ENCODE measurements at places on chromosomes 13 and 19.
A peak's percentile ranks its signal among the peaks of the same experiment; 100 is the strongest.

- no peak for DNase-seq
These were observed 733.2 kb upstream of the KLHL1 start for GRCh38 chr13:70841240-70842061.

- no peak for DNase-seq
These were observed 20.6 kb upstream of the GTF3A start for GRCh38 chr13:27403727-27404385.

DNA sequence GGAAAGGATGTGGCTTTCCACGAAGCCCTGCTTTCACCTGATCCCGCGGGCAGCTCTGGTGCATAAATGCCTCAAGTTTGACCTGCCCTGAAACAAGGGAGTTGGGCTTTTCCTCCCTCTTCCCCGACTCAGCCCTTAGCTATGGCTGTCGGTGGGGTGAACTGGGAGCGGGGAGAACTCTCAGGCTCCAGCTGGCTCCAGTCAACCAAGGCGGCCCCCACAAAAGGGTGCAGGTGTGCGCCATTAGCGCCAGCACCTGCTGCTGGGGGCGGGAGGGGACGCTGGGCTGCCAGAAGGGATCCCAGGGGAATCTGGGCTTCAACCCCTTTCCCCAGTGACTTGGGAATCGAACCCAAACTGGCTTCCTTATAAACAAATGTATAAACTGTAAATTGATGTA lies 7.1 kb upstream of the DHRS12 start:
- DNase-seq, result no peak

DNA sequence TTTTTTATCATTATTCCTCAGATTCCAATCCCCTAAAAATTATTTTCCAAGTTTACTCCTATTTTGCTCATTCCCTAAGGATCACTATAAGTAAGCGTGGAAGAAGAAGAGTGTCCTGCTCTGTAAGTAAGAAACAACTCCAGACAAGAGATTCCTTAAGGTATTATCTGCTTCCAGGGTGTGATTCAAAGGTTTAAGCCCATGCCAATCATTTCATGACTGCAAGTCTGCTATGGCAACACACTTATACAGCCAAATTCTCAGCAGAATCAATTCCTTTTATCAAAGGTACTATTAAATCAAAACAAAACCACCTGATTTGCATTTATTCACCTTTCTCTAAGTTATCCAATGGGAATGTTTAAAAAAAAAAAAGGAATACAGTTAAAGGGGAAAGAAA lies 43.7 kb downstream of the FOXO1 start:
- no peak for DNase-seq

DNA sequence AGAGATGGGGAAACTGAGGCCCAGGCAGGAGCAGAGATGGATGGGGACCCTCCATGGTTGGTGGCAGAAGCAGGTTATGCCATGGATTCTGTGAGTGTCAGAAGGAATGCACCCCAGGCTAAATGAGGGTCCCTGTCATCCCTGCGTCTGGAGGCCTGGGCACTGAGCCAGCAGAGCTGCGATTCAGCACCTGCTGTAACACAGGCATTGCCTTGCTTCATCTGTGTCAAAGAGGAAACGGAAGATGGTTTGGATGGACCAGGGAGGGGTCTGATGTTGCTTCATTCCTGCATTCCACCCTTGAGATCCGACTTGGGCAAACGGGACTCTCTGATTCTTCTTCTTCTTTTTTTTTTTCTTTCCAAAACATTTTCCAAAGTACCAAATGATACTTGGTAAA lies 1.2 kb downstream of the C5AR1 start:
- no peak for DNase-seq

- no peak for DNase-seq
These were observed 38.6 kb downstream of the LIG4 start for GRCh38 chr13:108176685-108177274.

DNA sequence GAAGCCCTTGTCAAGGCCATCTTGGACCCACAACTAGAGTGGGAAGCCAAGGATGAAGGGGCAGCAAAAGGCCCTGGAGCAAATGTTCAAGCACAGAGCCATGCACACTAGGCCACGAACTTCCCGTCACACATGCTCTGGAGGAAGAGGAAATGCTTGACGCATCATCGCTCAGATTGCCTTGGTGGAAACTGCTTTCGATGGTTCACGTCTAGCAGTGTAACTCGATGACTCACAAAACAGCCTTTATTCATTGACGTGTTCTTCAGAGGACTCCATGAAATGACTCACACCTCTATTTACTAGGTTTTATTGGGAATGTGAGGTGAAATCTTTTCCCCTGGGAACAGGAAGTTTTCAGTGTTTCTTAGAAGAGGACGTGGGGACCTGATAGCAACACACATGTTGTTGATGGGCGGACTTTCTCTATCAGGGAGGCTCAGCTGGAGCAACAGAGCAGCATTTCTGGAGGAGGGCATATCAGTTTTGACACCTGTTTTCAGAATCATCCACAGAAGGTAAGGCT lies 79.8 kb upstream of the FLT1 start:
- peak; percentile 98 for DNase-seq

DNA sequence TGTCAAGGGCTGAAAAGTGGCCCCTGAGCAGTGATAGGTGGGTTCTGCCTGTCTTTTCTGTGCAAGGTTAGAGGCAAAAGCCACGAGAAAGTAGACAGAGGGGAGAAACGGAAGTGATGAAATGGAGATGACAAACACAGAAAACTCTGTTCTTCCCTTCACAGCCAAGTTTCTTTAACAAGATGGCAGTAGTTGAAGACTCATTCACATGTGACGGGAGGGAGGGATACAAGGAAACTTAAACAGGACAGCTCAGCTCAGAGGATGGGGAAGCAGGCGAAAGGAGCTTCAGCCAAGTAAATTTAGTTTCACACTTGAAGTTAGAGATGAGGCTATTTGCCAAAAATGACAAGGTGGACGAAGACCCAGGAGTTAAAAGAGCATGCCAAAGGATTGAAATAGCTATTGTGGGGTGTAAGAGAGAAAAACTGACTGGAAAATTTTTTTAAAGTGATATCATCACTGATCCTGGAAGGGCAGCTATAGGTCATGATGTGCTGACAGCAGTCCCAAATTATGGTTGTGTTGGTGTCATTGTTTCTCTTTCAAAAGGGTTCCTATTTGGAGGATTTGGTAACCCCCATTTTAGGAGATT lies 347.9 kb downstream of the EFNB2 start:
- DNase-seq, result no peak

GRCh38 chr19:31671411-31672035 lies 322.3 kb upstream of the TSHZ3 start:
- DNase-seq, result no peak

GRCh38 chr13:25378528-25378927 lies 6.8 kb downstream of the ATP8A2 start:
- no peak for DNase-seq

DNA sequence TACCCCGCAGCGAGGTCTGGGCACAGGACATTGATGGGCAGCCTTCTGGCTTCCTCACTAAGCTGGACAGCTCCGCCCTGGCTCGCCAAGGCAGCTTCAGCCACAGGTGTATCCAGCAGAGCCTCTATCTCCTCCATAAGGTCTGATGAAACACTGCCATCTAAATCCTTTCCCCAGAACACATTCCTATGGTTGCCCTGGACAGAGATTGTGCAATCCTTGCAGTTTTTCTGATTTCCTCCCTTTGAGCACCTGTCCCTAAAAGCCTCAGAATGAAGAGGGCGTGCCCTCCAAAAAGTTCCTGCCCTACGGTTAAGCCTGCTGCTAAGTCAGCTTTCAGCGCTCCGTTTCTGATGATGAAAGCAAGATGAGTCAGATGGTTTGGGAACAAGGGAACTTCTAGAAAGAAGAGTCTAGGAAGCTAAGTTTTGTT lies 21.0 kb downstream of the CLEC4M start:
- no peak for DNase-seq

DNA sequence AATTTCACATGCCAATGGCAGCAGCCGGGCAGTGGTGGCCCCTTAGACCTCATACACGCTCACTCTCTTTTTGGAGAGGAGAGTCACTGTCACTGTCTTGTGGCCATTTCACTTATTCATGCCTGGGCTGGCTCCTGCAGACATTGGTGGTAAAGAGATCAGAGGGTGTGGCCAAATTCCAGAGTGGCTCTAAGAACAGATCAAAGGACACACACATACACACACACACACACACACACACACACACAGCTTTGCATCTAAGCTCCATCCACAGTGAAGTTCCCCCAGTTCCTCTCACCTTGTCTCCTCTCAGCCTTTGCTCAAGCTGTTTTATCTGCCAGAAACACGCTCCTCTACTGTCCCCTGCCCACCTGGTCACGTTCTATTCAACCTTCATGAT lies 46.5 kb upstream of the KPNA3 start:
- no peak for DNase-seq

GRCh38 chr13:50990065-50990817 lies 80.7 kb downstream of the RNASEH2B start:
- no peak for DNase-seq

- DNase-seq, result no peak
These were observed 201.3 kb upstream of the SERP2 start for GRCh38 chr13:44172281-44172810.

GRCh38 chr13:48652851-48653471 lies 768 bp upstream of the CYSLTR2 start:
- DNase-seq, result no peak

GRCh38 chr13:47457626-47458025 lies 543.4 kb downstream of the SUCLA2 start:
- DNase-seq, result peak; percentile 43

- DNase-seq, result no peak
These were observed 28.5 kb downstream of the SKA3 start for GRCh38 chr13:21147827-21148226.

DNA sequence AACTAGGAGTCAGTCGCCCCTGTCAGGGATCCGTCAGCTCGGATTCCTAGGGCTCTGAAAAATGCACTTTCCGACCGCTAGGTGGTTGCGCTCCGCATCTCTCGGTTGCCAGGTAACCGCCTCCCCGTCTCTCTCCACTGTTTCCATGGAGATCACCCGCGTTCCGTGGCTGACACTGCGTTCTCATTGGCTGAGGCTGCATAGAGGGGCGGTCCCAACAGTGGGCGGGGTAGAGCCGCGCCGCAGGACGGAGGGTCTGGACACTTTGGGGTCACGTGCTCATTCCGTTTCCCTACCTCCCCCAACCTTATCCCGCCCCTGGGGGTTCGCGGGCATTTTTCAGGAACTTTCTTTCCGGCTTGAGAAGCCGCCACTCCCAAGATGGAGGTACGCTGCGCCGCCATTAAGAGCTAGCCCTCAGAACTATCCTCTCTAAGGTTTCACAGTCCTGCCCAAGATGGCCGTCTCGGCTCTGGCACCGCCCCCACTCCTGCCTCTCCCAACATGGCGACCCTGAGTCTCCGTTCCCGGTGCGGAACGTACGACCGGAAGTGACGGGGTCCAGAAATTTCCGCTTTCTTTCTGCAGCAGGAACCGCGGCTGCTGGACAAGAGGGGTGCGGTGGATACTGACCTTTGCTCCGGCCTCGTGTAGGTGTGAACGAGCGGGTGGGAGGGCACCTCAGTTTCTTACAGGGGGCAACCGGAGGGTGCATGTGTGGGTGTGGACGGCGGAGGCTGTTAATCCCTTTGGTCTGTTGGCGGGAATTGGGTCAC lies at the start of the genes ODAD3 and PRKCSH:
ODAD3 (minus strand) TSS at position 65 of the 776 bp plus-strand sequence. CDS start 105 bp downstream, outside the sequence.
PRKCSH (plus strand) TSS at position 579 of the 776 bp plus-strand sequence. CDS start 483 bp downstream, outside the sequence.
- DNase-seq, result peak; percentile 98

DNA sequence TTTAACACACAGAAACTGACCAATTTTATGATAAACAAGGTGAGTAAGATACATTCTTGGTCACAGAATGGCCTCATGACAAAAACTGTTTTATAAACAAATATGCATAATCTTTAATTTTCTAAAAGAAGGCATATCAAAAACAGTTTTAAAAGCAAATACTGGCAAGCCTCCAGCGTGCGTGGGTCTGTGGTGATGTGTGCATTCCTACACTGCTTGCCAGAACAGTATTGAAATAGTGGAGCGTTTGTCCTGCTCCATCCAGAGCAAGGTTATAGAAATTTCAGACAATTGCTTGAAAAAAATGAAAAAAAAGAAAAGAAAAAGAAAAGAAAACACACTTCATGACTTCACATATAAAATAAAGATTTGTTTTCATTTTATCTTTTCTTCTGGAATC lies 140.9 kb downstream of the MZT1 start:
- no peak for DNase-seq

- DNase-seq, result no peak
These were observed 8.1 kb upstream of the KLF2 start for GRCh38 chr19:16316506-16316882.

DNA sequence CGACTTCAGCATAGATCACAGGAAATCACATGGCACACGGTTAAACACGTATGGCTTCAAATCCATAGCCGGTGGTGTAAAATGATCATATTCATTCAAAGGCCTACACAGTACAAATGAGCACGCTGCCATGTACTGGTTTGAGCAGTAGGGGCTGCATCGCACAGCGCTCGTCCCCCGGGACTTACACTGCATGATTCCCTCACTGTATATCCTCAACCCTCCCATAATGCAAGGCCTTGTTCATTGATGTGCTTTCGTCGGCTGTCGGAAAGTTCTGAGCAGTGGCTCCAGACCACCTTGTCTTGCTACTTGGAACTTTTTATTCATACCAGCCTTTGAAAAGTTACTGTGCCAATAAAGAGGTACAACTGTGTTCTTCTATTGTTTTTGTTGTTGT lies 578.2 kb downstream of the MYO16 start:
- no peak for DNase-seq

DNA sequence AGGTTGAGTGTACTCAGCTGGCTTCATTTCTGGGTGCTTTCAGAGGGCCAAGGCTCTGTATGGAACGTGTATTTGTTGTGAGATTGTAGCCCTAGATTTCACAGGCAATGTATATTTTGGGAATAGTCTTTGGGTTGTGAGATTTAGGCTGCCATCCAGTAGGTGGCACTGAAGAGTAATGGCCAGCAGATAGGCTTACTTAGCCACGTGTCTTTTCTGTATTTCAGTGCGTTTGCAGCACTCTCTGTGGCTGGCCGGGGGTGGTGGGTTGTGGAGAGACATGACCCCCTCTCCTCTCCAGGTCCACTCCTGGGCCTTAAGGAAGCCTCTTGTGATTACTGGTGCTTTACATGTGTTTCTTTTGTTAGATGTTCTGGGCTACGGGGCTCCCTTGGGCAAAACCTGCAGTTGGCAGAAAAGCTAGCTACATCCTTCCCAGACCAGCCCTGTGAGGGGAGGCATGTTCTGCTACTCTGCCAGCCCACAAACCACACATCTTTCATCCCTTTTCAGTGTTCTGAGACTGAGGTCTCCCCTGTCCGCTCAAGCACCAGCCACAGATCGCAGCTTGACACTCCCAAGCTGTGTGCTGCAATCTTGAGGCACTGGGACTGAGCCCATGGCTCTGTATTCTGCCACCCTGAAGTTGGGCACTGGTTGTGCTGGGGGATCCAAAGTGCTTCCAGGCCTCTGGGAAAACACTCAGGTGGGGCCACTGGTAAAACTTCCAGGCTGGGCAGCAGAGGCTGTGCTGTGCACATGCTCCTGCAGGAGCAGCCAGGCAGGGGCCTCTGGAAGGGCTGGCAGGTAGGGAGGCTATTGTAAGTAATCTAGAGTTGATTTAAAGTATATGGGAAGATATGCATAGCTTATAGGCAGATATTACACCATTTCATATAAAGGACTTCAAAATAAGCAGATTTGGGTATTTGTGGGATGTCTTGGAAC lies 1096.8 kb upstream of the PCDH20 start:
- no peak for DNase-seq

DNA sequence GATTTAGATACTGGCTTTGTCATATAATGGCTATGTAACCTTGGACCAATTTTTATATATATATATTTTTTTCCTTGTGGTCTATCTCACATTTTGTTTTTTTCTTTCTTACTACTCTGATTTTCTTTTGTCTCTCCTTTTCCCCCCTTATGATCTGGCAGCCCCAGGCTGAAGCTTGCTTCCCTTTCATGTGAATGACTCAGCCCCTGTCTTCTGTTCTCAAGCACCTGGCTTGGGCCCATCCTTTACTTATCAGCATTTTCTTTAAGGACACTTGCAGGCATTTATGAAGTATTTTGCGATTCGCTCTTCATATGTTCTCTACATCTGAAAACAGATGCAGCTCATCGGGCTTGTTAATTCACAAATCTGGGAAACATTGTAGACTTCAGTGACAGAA lies 163.6 kb downstream of the SPRY2 start:
- DNase-seq, result no peak
